ENCODE measurements at places on chromosomes 3 and 15.

GRCh38 chr15:37372064-37372463, 271.7 kb upstream of the MEIS2 start:
- no peak for DNase-seq

- DNase-seq, result no peak
Measured at GRCh38 chr15:41501191-41501917, 7.7 kb downstream of the ITPKA start.

GRCh38 chr3:27166888-27167287, 202.3 kb downstream of the NEK10 start:
- DNase-seq, result no peak

- DNase-seq, result no peak
Measured at GRCh38 chr15:28098360-28098765, 752 bp downstream of the OCA2 start.

GRCh38 chr3:144865948-144866347, 894.3 kb downstream of the DIPK2A start:
- no peak for DNase-seq

DNA sequence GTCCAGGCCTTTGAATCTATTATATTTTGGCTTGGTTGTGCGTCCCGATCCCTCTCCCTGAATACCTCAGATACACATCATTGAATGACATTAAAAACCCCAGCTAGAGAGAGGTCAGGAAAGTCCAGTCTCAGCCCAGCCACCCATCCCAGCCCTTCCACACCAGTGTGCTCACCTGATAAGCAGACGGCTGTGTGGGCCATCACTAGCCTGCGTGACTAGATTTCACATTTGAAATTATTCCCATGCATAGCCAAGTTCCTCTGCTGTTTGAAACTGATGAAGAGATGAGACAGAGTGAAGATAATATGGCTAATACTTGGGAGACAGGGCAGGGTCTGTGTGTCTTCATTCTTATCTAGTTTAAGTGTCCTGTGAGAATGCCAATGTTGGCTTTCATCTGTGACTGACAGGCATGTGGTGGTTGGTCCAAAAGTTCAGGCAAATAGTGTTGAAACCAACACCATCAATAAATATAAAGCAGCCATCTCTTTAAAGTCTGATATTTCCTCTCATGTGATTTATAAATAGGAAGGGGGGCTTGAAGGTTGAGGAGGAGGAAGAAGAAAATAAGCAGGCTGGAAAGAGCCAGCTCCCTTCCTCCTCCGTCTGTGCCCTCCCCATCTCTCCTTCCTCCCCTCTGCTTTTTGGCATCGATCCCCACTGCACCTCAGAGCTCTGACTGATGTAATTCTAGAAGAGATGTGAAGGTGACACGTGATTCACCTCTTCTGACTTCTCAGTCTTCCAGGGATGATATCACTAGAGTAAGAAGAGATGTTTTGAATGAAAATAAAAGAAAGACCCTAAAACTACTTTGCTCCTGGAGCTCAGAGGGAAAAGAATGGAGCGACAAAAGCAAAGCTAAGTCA, 5.1 kb downstream of the FAM43A start:
- DNase-seq, result no peak

DNA sequence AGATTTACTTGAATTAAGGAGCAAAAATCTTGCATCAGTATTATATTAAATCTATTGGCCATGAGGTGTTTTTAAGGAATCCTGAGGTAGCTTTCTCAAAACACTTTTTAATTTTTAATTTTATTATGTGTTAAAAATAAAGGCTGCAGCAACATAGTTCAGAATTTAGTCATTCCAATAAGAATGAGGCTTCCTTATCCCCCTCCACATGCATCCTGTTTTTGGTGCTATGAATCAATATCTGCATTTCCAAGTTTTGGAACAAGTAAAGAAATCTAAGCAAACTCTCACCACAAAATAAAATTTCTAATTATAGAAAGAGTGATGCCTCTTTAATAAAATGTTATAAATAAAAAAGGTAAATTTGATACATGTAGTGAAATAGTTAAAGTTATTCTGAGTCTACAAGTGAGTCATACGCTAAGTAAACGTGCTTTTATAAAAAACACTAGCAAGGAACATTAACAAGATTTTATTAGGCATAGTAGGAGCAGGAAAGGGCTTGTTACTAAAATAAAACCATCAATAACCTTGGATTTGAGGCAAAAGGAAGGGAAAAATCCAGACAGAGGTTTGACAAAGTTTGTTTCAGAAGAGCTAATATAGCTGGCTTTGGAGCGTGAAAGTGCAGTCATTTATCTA, 1218.0 kb downstream of the NSUN3 start:
- DNase-seq, result no peak

DNA sequence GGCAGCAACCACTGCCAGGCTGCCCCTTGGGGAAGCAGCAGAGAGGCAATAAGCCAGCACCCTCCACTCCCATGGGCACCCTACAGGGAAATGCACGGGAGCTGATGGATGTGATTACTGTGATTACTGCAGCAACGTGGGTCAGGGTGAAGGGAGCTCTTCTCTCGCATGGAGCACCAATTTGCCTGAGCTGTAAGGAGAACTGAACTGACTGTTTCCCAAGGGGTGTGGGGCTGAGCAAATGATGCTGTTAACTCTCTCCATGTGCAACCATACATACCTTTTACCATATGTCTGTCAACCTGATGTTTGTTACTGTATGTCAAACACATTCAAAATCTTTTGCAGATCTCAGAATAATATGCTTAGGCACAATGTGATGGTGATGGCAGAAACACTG, 680.6 kb downstream of the SQOR start:
- no peak for DNase-seq

Measured in SK-N-MC (cell line).